Activated CD4-positive, alpha-beta memory T cell treated with anti-CD3 and anti-CD28 coated beads, Interleukin-2, amount 10 ng/mL, durations not matched to agents 7 days and 5 days (primary cell): ENCODE measurements at places on chromosomes 6 and 20. TPM values are rescaled to one million over a fixed set of nuclear protein-coding genes. Genes with fewer than 3 reads are reported as not detected.

DNA sequence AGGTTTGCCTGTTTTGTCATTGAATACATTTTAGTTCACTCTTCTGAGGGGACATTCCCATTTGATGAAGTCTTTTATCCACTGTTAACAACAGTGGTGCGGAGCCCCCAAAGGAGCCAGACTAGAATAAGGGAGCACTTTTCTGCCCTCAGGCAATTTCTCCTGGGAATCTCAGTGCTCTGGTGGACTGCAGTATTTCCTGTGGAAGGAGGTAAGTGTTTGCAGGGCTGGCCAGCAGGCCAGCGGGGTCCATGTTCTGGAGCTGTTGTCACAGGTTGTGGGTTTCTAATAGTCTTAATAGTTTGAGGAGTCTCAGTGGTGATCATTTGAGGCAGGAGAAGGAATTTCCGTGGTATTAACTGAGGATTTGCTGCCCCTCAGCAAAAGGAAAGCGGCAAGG, 83.5 kb downstream of the ASXL1 start:
- H3K36me3 ChIP-seq = peaks cover 28% of the 10 kb centered on the region
- H3K4me1 ChIP-seq = peaks cover 21% of the 10 kb centered on the region
- no peak overlapping the region for H3K4me3 ChIP-seq
- no peak overlapping the region for H3K27ac ChIP-seq
- no peak for DNase-seq

DNA sequence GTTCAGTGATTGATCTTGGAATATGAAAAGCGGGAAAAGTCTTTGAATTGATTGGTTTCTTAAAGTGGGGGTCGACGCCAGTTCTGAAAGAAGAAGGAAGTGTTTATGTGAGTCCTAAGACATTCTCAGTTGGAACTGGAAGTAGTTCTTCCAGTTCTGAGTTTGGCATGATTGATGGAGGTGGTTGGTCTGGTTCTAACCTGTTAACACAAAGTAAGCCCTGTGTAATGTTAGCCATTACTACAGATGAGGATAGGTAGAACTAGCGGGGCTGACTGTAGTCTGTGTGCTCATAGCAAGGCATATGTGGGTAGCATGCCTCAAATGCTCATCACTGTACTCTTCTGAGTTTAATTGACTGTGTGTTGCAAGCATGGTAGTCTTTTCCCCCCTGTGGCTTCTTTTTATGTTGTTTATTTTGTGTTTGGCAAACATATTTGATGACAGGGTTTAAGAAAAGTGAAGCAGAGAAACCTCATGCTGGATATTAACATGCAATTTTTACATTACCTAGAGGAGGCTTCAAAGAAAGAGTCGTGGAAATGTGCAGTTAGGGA, 24.9 kb downstream of the CITED2 start:
- no peak for DNase-seq
- no peaks in the 10 kb centered on the region for H3K36me3 ChIP-seq
- no peak overlapping the region for H3K27ac ChIP-seq
- H3K4me3 ChIP-seq = no peak overlapping the region
- H3K4me1 ChIP-seq = no peaks in the 10 kb centered on the region
- H3K27me3 ChIP-seq = no peaks in the 10 kb centered on the region

DNA sequence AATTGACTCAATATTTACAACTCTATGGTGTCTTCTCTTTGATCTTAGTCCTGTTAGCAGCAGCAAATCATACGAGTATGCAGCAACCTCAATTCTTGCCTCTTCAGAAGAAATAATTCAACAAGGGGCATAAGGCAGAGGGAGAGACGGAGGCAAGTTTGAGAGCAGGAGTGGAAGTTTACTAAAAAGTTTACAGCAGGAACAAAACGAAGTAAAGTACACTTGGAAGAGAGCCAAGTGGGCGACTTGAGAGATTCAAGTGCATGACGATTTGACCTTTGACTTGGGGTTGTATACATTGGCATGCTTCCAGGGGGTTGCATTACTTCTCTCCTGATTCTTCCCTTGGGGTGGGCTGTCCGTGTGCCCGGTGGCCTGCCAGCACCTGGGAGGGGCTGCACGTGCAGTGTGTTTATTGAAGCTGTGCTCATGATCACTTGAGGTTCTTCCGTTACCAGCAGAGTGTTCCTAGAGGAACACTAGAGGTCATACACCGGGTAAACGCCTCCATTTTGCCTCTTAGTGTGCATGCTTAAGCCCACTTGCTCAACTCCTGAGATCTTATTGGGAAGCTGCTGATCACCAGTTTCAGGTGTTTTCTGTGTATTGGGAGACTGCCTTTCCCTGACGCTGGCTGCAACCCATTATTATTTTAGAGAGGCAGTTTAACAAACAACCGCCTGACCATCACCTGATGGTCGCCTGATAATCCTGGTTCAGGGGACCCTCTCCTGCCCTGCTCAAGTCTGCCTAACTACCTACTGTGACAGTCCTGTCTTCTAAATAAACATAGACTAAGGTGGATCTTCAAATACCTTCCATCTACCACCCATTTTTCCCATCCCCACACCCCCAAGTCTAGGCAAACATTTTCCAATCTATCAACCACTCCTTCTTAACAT, 172.4 kb upstream of the MYLIP start:
- no peaks in the 10 kb centered on the region for H3K27me3 ChIP-seq
- H3K4me3 ChIP-seq = no peak overlapping the region
- H3K36me3 ChIP-seq = no peaks in the 10 kb centered on the region
- no peak for DNase-seq

DNA sequence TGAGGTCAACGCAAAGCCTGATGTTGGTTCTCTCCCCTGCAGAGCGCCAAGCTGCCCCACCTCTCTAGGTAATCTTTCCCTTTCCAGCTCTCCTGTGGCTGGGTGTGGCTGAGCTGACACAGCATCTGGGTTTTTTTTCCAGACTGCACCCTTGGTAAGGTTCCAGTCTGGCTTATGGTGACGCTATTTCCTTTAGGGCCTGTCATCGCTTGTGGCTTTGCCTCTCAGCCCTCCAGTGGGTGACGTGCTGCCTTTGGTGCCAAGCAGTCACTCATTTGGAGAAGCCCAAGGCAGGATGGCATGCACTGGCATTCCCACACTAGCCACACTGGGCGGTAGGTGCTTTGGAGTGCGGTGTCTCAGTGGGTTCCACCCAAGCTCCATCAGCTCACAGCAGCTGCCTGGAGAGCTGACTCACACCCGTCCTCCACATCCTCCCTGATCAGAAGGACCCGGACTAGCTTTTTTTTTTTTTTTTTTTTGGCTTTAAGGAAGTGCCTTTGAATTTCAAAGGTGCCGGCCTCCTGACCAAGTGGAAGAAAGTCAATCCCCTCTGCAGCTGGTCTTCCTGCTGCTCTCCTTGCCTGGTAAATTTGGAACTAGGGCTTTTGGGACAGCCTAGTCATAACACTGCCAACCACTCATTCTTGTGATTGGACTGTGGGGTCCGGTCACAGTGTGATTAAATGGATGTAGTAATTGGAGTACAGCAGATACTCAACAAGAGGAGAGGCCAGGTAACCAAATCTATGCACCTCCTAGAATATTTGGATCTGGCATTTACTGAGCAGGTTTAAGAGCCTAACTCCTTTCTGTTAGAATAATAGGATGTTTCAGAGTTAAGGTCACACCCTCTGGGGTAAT, 153.6 kb downstream of the CD83 start:
- H3K4me1 ChIP-seq = peaks cover 34% of the 10 kb centered on the region
- peak overlapping the region; percentile 78 for H3K27ac ChIP-seq
- H3K27me3 ChIP-seq = no peaks in the 10 kb centered on the region
- DNase-seq = peak; percentile 81
- H3K4me3 ChIP-seq = no peak overlapping the region

DNA sequence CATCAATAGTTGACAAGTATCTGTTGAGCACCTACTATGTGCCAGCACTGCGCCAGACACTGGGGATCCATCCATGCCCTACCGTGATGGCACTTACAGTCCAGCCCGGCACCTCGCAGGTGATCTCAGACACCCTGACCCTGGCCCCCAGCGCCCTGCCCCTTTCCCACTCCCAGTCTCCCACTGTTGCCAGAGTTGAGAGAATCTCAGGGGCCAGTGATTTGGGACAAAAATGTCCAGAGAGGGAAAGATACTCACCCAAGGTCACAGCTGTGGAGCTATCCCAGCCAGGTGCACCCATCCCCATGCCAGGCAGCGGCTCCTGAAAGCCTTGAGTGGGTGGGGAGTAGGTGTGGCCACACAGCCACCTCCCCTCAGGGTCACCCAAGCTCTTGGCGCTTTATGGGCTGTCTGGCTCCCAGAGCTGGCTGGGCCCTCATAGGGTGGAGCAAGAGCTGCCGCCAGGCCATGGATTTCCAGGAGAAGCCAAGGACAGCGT, 3.3 kb downstream of the PI16 start:
- H3K27me3 ChIP-seq = peaks cover 5% of the 10 kb centered on the region
- H3K4me3 ChIP-seq = no peak overlapping the region
- no peak for DNase-seq
- no peaks in the 10 kb centered on the region for H3K36me3 ChIP-seq

- no peaks in the 10 kb centered on the region for H3K4me1 ChIP-seq
- H3K27ac ChIP-seq = no peak overlapping the region
- no peaks in the 10 kb centered on the region for H3K27me3 ChIP-seq
These were observed 31.7 kb upstream of the RAB22A start for GRCh38 chr20:58277578-58278472.

GRCh38 chr20:46111028-46111835, 6.9 kb upstream of the CD40 start:
- H3K4me1 ChIP-seq = peaks cover 16% of the 10 kb centered on the region
- H3K4me3 ChIP-seq = no peak overlapping the region
- no peaks in the 10 kb centered on the region for H3K36me3 ChIP-seq
- no peak overlapping the region for H3K27ac ChIP-seq
- DNase-seq = no peak
- peaks cover 55% of the 10 kb centered on the region for H3K27me3 ChIP-seq

- no peaks in the 10 kb centered on the region for H3K36me3 ChIP-seq
- H3K4me3 ChIP-seq = no peak overlapping the region
- no peaks in the 10 kb centered on the region for H3K4me1 ChIP-seq
- no peak for DNase-seq
These were observed 188.5 kb downstream of the CDH4 start for GRCh38 chr20:61440548-61441055.

DNA sequence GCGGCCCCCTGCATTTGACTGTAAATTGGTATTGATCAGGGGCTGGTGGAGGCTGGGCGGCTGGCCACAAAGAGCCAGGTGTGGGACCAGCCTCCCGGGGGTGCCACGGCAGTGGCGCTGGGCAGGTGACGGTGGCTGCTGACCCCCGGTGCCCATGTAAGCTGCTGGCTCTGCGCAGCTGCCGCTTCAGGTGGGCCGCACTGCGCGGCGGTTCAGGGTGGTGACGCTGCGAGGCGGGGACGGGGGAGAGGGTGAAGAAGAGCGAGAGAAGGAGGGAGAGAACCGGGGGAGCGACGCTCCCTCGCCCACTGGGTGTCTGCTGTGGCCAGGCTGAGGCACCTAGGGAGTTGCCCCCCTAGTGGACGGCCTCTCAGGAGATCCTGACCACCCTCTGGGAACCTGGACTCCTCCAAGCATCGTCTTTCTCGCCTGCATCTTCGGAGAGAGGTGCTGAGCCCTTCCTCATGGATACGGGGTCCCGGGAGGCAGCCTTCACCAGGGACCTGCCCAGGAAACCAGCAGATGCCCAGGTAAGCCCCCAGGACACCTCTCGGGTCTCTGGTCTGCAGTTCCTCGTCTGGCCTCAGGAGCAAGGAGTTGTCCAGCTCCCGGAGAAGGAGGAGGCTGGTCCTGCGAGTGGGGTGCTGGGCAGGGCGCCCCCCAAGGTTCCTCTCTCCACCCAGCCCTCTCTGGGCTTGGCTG, 77.5 kb upstream of the GATA5 start:
- no peak overlapping the region for H3K27ac ChIP-seq
- H3K4me1 ChIP-seq = peaks cover 1% of the 10 kb centered on the region

DNA sequence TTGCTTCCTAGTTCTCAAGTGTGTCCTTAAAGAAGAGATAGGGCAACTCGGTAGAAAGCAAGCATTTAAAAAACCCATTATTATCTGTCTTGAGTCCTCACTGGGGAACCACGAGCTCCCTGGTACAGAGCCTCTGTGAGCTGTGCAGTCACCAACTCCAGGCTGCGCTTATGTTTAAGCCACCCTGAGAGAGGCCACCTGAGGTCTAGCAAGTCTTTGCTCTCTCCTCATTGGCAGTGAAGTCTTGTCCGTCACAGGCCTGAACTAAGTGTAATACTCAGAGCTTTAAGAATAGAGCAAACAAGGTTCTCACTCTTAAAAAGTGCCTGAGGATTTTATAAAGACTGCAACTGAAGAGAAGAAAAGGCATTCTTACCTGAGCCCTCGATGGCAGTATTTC, 3.9 kb upstream of the CLDN20 start:
- H3K36me3 ChIP-seq = peaks cover 45% of the 10 kb centered on the region
- peaks cover 5% of the 10 kb centered on the region for H3K4me1 ChIP-seq
- no peak overlapping the region for H3K4me3 ChIP-seq
- no peak overlapping the region for H3K27ac ChIP-seq

- H3K27me3 ChIP-seq = no peaks in the 10 kb centered on the region
- peaks cover 25% of the 10 kb centered on the region for H3K36me3 ChIP-seq
- DNase-seq = no peak
- no peak overlapping the region for H3K4me3 ChIP-seq
These were observed 193.3 kb downstream of the CLIC5 start for GRCh38 chr6:45822246-45822812.

GRCh38 chr20:34581341-34582184, 23.0 kb downstream of the MAP1LC3A start:
- no peak overlapping the region for H3K4me3 ChIP-seq
- H3K27me3 ChIP-seq = no peaks in the 10 kb centered on the region
- peak; percentile 26 for DNase-seq
- H3K27ac ChIP-seq = peak overlapping the region; percentile 85

DNA sequence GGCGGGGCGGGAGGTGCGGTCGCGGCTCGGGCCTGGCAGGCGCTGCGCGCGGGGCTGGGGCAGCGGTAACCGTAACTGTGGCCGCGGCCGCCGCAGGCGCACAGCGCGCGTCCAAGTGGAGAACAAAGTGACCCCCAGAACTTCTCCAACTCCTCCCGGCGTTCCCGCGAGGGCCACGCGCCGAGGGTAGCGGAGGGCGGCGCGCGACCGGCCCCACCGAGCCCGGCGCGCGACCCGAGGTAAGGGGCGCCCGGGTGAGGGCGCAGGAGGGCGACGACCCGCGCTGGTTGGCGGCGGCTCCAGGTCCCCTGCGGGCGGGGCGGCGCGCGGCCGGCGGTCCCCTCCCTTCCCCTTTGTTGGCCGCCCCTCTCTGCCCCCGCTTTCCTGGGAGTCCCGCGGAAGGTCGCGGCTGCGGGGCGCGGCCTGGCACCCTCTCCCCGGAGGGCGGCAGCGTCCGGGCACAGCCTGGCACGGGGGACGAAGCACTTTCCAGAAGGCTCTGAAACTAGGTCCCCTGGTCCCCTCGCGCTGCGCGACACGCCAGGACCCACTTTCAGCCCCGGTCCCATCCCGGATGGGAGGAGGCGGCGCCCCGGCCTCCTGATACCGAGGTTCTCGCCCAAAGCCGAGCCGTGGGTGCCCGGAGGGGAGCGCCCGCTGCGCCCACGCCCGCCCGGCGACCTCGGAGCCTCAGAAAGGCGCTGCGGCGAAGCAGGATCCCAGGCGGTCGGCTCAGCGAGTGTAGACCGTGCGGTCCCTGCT, at the start of gene TIAM2:
TSS of gene TIAM2 (plus strand) at position 62 of the 762 bp plus-strand sequence. CDS start 133,909 bp downstream, outside the sequence.
- peak within 1 kb of the TSS; percentile 65 for H3K4me3 ChIP-seq
- no peak within 1 kb of the TSS for H3K27ac ChIP-seq
- H3K27me3 ChIP-seq = peaks cover 20% of the 10 kb centered on the region
- no peaks in the 10 kb centered on the region for H3K36me3 ChIP-seq
- DNase-seq = peak; percentile 37

The SH3BGRL2 gene
- 0.35 TPM for total RNA-seq

The KCNK15 gene
- total RNA-seq = not detected

The ANKEF1 gene
- 5.4 TPM for total RNA-seq

The COL10A1 gene
- total RNA-seq = not detected

The PACRG gene
- not detected for total RNA-seq

The TEAD3 gene
- total RNA-seq = 0.23 TPM

The DDR1 gene
- 3.2 TPM for total RNA-seq

The STMND1 gene
- total RNA-seq = not detected

The GGTLC1 gene
- not detected for total RNA-seq

The TSBP1 gene
- not detected for total RNA-seq

The FAM83B gene
- not detected for total RNA-seq

The L3MBTL3 gene
- 16.9 TPM for total RNA-seq
